ENCODE measurements at places on chromosomes 5 and 9.

DNA sequence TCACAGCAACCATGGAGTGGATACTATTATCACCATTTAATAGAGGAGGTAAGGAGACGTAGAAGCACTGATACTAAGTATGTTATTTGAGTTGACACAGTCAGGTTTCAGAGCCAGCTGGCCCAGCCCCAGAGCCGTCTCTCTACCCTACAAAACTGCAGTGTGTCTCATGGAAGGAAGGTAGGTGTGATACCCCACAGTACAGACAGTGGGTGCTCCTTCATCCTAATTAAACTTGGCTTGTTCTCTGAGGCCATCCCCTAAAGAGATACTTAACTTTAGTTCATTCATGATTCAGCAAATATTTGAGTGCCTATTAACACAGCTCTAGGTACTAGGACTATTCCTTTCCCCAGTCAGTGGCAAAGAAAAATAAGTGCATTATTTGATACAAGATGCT, 22.6 kb downstream of the PIP5K1B start:
- no peak for DNase-seq

GRCh38 chr9:134569626-134570025, 72.0 kb upstream of the COL5A1 start:
- no peak for DNase-seq

GRCh38 chr9:21555911-21556310, 73.8 kb upstream of the IFNE start:
- DNase-seq, result no peak

GRCh38 chr5:176533894-176534611, 3.1 kb downstream of the RNF44 start:
- DNase-seq, result no peak

DNA sequence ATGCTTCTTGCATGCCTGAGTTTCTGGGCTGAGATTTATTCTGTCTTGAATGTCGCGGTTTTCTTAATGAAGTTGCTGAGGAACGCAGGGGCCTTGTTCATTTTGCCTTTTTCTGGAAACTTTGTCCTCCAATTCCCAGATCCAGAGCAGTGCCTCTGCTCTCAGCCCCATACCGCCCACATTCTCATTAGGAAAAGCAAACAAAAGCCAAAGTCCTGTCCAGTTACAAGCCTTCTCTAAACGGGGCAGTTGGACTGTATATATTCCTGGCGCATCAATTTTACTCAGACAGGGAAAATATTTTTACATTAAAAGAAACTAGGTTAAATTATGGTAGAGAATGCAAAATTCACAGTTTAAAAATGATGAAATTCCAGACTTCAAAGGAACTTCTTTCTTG, 1.2 kb upstream of the PSAT1 start:
- no peak for DNase-seq

- no peak for DNase-seq
These were observed 57.9 kb downstream of the ARHGAP26 start for GRCh38 chr5:142827934-142828576.

DNA sequence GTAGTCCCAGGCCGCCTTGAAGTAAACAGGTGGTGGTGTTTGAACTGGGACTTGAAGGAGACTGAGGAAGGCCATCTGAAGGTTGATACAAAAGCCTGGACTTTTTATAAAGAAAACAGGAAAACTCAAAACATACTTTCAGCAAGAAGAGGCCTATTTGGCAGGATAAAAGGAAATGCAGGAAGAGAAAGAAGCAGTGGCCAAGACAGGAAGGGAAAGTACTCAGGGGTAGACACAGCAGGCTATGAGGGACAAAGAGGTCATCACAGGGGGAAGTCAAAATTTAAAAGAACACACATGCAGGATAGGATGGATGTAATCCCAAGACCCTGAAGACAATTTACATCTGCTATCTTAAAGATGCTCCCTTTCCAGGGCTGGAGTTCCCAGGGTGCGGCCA, 13.0 kb downstream of the TLE1 start:
- DNase-seq, result no peak

- DNase-seq, result no peak
These were observed 5.0 kb downstream of the EBF1 start for GRCh38 chr5:159094745-159095144.

- DNase-seq, result no peak
These were observed 56.0 kb upstream of the FAM174A start for GRCh38 chr5:100479079-100479688.

DNA sequence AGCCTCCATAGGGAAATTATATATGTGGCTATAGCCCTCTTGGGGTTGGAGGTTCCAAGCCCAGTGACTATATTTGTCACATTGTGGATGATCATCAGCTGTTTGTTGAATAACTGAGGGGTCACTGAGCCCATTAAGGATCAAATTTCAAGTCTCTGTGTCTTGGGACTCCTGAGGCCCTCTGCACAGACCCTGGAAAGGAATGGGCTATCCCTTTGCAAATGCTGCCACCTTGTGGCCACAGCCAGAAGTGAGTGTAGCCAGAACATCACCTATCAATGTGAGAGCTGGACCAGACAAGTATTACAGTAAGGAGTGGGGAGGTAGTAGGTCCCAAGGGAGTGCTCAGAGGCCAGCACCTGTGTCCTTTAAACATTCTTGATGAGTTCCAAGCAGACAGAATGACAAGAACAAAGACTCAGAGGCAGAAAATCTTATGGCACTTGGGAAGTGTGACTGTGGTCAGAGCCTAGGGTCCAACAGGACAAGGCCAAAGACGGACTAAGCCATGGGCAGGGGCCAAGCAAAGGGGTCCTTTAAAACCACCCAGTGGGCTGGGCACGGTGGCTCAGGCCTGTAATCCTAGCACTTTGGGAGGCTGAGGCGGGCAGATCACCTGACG, 8.2 kb downstream of the RPP25L start:
- peak; percentile 90 for DNase-seq

DNA sequence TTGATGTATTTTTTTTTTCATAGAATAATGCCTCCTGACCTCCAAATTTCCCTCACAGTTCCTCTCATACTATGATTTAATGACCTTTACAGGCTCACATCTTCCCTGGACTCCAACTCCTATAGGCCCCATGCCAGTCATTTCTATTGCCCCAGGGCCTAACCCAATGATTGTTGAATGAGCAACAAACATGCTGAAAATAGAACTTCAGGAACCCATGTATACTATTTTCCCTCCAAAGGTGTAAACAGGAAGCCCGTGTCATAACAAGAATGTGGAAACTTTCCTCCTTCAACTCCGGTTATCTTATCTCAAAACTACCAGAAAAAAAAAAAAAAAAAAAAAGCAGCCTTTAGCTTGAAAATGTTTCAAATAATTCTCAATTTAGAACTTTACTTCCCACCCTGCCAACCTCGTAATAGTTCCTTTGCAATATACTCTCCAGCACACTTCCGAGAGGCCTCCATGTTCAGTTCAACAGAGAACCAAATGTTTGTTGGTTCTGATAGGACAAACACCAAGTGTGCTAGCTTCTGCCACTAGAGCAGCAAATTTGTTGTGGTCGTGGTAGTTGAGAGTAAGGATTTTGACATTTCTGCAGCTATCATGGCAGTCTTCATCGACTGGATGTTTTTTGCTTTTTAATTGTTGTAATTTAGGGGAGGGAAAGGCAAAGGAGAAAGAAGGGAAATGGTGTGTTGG, 25.8 kb downstream of the TRPM6 start:
- DNase-seq, result no peak

- DNase-seq, result no peak
These were observed 359.7 kb downstream of the TRIM32 start for GRCh38 chr9:117046666-117047327.

DNA sequence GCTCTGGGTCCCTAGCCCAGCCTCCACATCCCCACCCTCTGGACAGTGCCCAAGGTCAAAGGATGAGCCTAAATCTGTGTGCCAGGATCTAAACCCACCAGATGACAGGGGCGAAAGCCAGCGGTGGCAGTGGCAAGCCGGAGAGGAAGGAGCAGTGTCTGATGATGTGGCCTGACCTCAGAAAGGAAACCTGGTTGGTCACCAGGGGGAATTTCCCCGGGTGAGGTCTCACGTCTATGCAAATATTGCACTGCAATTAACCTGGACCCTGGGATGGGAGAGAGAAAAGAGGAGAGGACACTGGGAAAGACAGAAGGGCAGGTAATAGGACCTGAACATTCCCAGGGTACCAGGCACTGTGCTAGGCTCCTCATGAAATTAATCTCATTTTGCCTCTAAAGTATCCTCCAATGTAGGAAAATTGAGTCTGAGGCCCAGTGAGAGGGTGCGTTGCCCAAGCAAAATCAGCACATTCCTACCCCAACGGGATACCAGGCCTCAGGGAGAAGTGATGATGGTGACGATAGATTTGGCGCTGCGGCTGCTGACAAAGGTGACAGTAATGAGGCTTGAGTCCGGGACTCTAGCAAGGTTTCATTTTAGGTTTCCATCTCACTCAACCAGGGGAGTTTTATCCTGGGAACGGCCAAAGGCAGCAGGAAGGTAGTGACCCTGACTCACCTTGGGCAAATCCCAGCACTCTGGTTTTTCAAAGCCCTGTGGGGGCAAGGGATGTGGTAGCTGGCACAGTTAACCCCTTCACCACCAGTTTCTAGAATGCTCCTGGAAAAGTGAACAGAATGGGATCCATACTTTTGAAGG, 13.4 kb upstream of the TNIP1 start:
- DNase-seq, result no peak

GRCh38 chr5:58828258-58828657, 245.4 kb downstream of the RAB3C start:
- DNase-seq, result no peak

GRCh38 chr9:35847792-35848572, 19.0 kb downstream of the TMEM8B start:
- DNase-seq, result no peak

GRCh38 chr5:176677209-176677939, 30.1 kb downstream of the TSPAN17 start:
- no peak for DNase-seq

DNA sequence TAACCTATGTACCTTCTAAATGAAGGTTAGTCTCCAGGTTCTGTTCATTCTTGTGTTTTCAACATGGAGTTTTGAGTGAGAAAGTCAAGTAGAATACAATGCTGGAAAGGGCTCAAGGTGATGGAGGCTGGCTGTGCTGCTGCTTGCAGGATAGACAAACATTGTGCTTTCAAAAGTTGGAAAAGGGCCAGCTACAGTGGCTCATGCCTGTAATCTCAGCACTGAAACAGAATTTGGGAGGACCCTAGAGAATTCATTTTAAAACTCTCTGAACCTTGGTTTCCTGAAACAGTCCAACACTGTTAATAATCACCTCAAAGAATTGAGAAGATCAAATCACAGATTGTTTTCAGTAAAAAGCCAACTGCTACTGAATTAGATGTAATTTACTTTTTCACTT, 15.4 kb upstream of the IARS1 start:
- no peak for DNase-seq

DNA sequence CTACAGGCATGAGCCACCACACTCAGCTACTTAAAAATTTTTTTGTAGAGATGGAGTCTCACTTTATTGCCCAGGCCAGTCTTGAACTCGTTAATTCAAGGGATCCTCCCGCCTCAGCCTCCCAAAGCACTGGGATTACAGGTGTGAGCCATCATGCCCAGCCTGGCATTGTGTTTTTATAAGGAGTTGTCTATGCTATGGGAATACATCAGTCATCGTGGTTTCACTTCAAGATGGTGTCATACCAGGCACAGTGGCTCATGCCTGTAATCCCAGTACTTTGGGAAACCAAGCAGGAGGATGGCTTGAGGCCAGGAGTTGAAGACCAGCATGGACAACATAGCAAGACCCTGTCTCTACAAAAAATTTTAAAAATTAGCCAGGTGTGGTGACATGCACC, 49.7 kb downstream of the CYSTM1 start:
- no peak for DNase-seq

- no peak for DNase-seq
These were observed 3.0 kb downstream of the NADK2 start for GRCh38 chr5:36238502-36239295.

DNA sequence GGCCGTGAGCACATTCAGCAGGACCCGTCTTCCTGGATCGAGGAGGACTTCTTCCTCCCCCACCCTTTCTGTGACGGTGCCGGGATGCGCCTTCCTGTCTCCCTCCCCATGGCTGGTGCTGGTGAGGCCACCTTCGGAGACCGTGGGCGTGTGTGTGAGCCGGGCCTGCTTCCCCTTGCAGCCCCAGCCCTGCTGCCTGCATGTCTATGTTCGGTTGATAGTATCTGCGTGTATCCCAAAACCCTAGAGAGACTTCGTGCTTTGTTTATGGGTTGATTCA, 12.8 kb downstream of the CEP72 start:
- DNase-seq, result no peak

DNA sequence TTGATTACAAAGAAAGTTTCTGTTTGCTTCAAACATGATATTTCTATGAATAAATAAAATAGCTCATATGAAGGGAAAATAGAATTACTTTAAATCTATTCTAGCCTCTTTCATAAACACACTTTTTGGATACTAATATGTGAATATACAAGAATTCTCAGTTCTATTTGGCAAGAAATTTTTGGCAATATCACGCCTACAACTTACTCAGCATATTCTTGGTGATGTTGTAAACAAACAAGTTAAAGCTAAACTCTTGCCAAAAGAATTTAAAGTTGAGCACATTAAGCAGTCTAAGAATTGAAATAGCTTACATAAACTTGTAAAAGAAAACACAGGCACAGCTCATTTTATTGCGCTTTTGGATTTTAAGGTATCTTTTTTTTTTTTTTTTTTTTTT, 209.8 kb downstream of the CDH12 start:
- DNase-seq, result no peak

DNA sequence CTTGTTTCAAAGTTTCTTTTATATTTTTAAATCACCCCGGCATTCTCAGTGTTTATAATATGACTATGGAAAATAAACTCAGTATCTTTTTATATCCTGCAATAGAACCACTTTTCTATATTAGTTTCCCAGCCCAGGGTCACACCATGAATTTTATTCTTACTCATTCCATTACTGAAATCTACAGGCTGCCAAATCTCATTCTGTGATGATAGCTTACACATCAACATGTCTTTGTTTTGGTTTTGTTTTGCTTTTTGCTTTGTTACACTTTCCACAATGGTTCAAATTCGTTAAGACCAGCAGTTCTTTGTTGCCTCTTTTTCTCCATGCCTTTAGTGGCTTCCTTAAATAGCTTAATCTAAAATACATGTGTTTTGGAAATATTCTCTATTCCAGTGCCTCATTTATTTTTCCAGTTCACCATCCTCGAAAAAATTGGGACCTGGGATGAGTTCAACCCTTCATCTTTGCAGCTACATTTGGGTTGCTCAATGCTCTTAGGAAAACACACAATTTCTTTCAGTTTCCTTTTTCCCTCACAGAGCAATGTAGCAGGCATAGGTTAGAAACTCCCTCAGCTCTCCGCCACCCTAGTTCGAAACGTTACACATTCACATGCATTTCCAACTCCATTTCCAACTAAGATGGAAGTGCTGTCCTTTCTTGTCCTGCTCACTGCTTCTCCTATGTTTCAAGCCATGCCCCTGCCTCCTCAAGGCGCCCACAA, 1146.3 kb downstream of the MAT2B start:
- DNase-seq, result no peak

DNA sequence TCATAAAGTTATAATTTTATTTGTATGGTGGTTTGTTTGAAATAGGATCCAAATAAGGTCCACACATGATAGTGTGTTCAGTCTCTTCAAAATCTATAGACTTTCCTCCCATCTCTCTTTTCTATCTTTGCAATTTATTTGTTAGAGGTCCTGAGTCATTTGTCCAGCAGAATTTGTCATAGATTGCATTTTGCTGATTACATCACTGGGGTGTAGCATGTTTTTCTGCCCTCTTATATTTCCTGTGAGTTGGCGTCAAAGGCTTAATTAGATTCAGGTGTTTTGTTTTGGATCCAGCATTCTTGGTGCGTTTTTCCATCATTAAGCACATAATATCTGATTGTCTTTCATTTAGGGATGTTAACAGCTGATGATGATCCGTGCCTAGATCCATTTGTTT, 15.0 kb downstream of the CYFIP2 start:
- no peak for DNase-seq
